ENCODE measurements at places on chromosomes 16 and 17.

- no peak for DNase-seq
Measured at GRCh38 chr16:27246439-27246838, 22.1 kb downstream of the NSMCE1 start.

GRCh38 chr17:49490276-49490675, 4.8 kb upstream of the NGFR start:
- DNase-seq: no peak

GRCh38 chr16:23146877-23147601, 2.2 kb downstream of the USP31 start:
- no peak for DNase-seq

- DNase-seq: no peak
Measured at GRCh38 chr17:77177002-77177741, 36.4 kb downstream of the SEC14L1 start.

DNA sequence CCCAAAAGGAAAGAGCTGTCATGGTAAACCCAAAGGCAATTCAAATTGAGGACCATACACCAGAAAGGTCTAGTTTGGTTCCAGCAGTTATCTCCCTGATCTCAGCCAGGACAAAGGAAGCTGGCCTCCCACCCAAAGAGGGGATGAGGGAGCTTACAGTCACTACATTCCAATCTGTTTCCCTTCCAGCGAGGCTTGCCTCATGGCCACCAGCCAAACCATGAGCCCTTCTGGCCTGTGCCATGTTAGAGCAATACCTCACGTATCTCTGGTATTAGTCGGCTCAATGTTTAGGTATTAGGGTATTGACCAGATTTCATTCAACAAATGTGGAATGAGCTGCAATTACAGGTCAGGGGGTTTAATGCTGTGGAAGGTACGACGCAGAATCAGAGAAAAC, 8.4 kb downstream of the NDUFAB1 start:
- DNase-seq: no peak

GRCh38 chr16:55015181-55015913, 84.7 kb downstream of the IRX5 start:
- DNase-seq: no peak

DNA sequence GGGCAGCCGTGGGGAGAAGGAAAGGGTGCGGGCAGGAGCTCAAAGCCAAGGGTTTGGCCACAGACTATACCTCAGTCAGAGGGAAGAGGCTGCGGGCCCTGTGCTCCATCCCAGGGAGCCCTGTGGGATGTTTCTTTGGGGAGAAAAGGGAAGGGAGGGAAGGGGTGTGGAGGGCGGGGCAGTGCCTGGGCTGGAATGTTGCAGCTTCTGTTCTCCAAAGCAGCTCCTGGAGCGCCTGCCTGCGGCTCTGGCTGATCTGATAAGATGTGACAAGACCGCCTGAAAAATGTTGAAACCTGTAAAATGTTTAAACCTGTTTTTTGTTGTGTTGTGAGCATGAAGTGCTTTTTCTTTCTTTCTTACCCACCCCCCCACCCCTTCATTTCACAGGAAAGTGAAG, 32.8 kb downstream of the WNT3 start:
- no peak for DNase-seq

DNA sequence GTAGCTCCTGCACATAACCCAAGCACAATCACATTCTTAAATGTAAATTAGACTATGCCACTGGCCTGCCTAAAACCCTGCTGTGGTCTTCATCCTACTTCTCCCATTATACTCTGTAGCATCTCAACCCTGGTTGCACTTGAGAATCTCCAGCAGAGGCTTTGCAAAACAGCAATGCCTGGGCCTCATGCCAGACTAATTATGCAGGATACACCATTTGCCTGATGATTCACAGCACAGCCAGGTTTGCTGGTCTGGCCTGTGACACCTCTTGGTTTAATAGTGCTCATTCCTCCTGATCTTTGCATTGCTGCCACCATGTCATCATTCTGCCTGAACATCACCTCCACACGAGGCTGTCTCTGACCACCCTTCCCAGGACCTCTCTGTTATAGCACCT, 491.9 kb upstream of the TOM1L1 start:
- no peak for DNase-seq

- DNase-seq: no peak
Measured at GRCh38 chr16:85528528-85529387, 84.4 kb upstream of the GSE1 start.

GRCh38 chr17:41406205-41406604, 8.8 kb upstream of the KRT31 start:
- DNase-seq: no peak

Data from glutamatergic neuron (in vitro differentiated cells).